ENCODE measurements at places on chromosomes 6 and 20.

GRCh38 chr6:37648465-37649330 lies 49.0 kb downstream of the MDGA1 start:
- no peak overlapping the region for H3K4me3 ChIP-seq
- H3K4me1 ChIP-seq = peaks cover 24% of the 10 kb centered on the region
- peaks cover 5% of the 10 kb centered on the region for H3K36me3 ChIP-seq
- H3K27ac ChIP-seq = peak overlapping the region; percentile 73

DNA sequence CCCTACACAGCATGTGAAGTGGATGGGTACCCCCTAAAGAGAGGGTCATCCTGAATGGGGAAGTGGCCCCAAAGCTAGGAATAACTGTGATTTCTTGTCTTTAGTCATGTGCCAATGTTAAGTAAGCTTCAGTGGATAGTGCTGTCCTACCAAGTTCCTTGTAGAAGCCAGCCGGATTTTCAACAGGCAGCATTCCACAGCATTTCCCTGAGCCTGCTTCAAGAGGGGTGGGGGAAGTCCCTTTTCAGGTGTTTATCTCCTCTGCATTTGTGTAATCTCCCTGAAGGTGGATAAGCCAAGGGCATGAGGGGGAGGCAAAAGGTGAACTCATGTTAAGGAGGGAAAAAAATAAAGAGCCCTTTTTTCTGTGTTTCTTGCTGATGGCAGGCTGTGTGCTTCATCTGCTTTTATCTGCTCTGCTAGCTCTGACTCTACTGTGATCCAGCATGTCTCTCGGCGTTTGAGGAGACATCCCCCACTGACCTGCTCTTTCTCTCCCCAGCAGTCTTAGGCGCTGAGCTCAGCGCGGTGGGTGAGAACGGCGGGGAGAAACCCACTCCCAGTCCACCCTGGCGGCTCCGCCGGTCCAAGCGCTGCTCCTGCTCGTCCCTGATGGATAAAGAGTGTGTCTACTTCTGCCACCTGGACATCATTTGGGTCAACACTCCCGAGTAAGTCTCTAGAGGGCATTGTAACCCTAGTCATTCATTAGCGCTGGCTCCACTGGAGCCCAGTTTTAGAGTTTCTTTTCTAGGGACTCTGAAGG lies 1.9 kb downstream of the EDN1 start:
- H3K4me3 ChIP-seq = no peak overlapping the region
- DNase-seq = no peak
- H3K27me3 ChIP-seq = peaks cover 74% of the 10 kb centered on the region
- H3K27ac ChIP-seq = no peak overlapping the region
- H3K36me3 ChIP-seq = peaks cover 3% of the 10 kb centered on the region

GRCh38 chr6:118187568-118188164 lies 280.6 kb downstream of the SLC35F1 start:
- H3K36me3 ChIP-seq = no peaks in the 10 kb centered on the region
- peak overlapping the region; percentile 13 for H3K27ac ChIP-seq
- peaks cover 10% of the 10 kb centered on the region for H3K4me1 ChIP-seq

DNA sequence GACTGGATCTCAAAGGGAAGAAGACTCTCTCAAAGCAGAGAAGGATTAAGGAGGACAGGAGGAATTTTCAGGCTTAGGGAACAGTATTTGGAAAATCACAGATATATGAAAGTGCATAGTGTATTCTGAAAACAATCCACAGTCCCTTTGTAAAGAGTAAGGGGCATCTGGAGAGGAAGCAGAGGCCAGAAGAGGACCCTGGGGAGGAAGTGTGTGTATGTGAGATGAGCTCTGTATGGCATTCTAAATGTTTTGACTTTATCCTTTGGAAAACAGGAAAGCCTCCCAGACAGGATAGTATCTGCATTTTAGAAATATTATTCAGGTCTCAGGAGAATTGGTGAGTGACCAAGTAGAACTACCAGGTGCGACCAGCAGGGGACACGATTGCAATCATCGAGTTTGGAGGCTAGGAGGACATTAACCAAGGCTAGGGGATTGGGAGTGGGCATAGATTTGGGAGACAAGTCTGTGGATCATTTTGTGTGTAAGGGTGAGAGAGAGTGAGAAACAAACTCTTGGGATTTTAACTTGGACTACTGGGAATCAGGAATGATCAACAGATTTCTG lies 38.3 kb upstream of the FAM184A start:
- H3K27ac ChIP-seq = no peak overlapping the region
- no peaks in the 10 kb centered on the region for H3K27me3 ChIP-seq
- H3K4me3 ChIP-seq = no peak overlapping the region
